A172 (cell line): ENCODE measurements at places on chromosomes 16 and 17. TPM values are rescaled to one million over a fixed set of nuclear protein-coding genes. Genes with fewer than 3 reads are reported as not detected.

GRCh38 chr17:83131401-83132011 lies 52.1 kb downstream of the METRNL start:
- no peak for DNase-seq

- no peak for DNase-seq
These were observed 130.3 kb downstream of the AXIN2 start for GRCh38 chr17:65431116-65431515.

- no peak for DNase-seq
These were observed 121.4 kb upstream of the WSCD1 start for GRCh38 chr17:5948811-5949210.

DNA sequence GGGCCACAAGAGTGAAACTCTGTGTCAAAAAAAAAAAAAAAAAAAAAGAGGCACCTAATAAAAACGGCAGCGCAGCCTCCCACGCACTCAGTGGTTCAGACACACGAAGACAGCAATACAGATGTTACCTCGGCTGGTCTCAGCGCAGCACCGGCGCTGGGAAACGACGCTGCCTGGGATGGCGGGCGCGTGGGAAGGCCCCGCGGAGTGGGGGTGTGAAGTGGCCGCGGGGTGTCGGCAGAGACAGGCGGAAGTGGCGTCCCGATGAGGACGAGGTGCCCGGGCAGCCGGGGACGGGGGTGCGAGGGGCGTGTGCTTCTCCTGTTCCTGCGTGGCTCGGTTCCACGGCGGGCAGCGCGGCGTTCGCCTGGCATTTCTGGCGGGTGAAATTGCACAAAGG lies 179.4 kb downstream of the BANP start:
- no peak for DNase-seq

SMG6 gene
- total RNA-seq: 15.1 and 21.4 TPM in 2 replicates

CDIP1 gene
- total RNA-seq: 8.5 and 9.8 TPM in 2 replicates

MT4 gene
- total RNA-seq: not detected in 2 replicates

RGS9 gene
- 0.28 and 2.0 TPM in 2 replicates for total RNA-seq

- DNase-seq: peak; percentile 98
These were observed 80.0 kb upstream of the HNF1B start for GRCh38 chr17:37824534-37825485.

DNA sequence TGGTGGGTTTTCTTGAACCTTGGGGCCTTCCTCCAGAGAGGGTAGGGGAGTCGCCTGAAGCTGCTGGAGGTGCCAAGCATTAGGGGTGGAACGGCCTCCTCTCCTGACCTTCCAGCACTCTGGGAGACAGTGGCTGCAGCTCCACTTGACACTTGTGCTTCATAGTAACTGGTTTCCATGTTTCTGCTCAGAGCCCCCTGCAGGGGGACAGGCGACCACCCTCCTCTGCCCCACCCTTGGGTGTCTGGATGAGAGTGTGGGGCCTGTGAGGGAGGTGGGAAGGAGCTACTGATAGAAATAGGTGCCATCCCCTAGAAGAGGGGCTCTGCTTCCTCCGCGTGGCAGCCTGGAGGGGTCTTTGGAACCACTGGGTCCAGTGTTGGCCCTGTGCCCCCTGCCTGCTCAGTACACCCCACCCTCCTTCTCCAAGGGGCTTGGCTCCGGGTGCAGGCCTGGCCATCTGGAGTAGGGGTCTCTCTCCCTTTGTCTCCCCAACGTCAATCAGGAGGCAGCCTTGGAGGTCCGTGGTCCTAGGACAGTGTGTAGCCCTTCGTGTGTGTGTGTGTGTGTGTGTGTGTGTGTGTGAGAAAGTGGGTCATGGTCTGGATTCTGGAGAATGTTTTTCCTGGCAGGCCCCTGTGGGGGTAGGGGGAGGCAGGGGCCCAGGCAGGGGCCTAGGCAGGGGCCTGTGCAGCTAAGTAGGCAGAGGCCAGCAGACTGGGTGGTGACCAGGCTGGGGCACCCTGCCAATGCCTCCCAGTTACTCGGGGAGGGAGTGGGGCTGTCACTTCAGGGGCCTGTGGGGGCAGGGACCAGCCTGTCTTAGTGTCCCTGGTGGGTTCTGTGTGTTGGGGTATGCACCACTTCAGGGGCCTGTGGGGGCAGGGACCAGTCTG lies 4.9 kb downstream of the LASP1 start:
- no peak for DNase-seq

DNA sequence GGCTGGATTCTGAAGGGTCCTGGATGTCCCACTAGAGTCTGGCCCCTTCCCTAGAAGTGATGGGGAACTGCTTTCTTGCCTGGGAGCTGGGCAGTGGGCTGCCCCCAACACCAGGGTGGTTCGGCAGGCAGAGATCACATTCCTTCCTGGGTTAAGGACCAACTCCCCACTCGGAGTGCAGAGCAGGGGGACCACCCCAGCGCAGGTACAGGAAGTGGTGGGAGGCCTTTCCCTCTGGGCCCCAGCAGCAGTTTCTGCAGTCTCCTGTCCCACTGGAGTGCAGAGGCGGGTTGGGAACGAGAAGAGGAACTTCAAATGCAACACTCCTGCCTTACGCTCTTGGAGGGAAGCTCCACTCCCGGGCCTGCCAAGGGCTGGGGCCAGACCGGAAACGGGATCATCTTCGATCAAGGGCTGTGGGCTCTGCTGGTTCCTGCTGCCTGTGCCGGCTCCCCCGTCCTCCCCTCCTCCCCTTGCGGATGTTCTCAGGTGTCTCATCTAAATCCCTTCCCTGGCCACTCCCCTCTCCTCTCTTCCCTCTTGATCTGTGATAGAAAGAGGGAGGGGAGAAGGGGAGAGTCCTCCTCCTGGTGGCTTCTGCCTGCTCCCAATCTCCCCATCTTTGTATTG lies 9.0 kb upstream of the NGFR start:
- no peak for DNase-seq

GRCh38 chr17:83013779-83014117 lies 65.7 kb upstream of the METRNL start:
- DNase-seq: no peak

RNF157 gene
- total RNA-seq: 7.0 and 8.3 TPM in 2 replicates

DNA sequence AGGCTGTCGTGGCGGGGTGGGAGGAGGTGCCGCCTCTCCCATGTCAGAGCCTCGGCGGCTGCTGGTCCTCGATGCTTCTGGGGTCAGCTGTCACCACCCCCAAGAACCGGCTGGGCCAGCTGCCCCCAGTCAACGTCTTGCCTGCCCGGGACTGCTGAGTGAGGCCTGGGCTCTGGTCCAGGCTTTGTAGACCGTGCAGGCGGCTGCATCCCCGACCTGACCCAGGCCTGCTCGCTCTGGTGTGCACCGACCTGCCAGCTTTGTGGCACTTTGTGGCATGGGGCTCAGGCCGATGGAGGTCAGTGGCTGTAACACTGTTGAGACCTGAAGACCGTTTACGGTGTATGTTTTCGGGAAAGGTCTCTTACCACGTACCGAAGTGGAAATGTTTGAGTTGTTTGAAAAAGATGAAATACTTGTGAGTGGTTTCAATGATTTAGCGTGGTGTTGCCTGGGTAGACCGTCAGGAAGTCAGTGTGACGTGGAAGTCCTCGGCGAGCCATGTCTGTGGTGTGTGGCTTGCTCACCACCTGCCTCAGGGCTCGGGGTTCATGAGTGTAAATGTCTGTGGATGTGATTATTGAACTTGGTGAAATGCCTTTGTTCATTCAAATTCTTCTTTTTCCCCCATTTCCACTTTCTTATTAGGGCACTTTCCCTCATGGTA lies 53.2 kb upstream of the ZNF750 start:
- DNase-seq: no peak

GRCh38 chr17:36092230-36092629 lies 2.3 kb upstream of the CCL3 start:
- DNase-seq: no peak

GRCh38 chr17:42311240-42312034 lies 23.1 kb downstream of the STAT5A start:
- no peak for DNase-seq

- no peak for DNase-seq
These were observed 102.4 kb upstream of the METRNL start for GRCh38 chr17:82976982-82977488.

HSPB9 gene
- not detected in 2 replicates for total RNA-seq

NACA2 gene
- not detected in 2 replicates for total RNA-seq

METTL9 gene
- 120 and 133 TPM in 2 replicates for total RNA-seq

ANKFY1 gene
- total RNA-seq: 16.5 and 21.3 TPM in 2 replicates

- DNase-seq: no peak
These were observed 673.6 kb downstream of the HS3ST4 start for GRCh38 chr16:26365161-26365940.

DNA sequence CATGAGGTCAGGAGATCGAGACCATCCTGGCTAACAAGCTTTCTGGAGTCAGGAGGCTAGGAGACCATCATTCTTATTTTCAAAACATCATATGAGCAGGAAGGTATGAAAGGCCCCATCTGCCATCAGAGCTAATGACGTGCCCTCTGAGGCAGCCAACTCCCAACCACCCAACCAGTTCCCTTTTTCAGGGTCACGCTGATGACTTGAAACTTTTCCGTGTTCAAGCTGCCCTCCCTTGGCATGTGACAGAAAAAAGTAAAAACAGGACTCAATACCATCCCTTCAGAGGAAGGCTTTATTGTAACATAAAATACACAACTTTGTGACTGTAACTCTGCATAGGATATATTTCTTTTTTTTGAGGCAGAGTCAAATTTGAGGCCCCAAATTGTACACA lies 4.6 kb upstream of the GHDC start:
- DNase-seq: no peak

GRCh38 chr16:78122774-78123315 lies 23.4 kb downstream of the WWOX start:
- peak; percentile 61 for DNase-seq

DNA sequence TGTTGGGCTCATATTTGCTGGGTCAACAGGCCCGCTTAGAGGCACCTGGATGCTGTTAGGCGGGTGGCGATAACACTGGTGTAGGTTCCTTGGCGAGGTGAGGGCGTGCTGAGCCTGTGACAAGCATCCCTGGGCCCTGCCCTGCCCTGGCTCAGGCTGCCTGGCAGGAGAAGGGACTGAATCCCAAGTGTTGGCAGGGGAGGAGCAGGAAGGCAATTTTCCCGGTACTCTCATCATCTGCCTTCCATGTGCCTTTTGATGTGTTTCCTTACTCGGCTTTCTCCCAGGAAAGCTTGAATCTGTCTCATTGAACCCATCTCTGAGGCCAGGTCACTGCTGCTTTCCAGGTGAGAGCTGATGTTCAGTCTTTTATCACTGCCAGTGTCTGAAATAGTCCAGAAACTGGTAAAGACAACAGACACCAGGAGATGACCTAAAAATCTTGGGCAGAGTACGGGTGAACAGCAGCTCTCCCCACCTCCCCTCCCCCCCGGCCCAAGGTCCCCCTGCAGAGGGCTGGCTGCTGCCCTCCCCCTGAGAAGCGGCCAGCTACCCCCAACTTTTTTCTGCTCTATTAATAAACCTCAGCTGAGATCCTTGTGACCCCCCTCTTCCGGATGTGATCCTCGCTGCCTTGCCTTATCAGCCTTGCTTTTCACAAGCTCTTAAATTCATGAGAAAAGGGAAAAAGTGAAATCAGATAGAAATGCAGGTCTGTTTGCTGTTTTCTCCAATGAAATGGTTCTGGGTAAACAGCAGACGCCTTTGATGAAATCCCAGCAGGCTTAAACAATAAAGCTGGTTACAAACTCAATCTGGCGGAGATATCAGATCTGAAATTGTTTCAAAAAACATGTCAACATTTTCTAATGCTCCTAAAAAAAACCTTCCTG lies 29.0 kb downstream of the RTN4RL1 start:
- no peak for DNase-seq

DNA sequence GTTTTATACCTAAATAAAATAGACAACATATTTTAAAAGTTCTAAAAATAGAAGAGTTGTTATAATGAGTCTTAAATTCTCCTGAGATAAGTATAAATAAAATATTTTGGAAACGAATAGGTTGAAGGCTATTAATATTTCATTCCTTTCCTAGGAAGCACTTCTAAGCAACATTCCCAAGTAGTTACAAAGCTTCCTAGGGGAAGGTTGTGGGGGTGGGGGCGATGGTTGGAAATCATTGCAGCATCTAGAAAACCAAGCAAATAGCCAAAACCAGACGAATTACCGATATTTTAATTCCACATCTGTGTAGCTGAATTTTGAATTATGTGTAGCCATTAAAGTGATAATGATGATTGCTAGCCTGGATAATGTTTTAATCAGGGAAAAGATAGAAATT lies 26.9 kb downstream of the PTRH2 start:
- DNase-seq: no peak

DNA sequence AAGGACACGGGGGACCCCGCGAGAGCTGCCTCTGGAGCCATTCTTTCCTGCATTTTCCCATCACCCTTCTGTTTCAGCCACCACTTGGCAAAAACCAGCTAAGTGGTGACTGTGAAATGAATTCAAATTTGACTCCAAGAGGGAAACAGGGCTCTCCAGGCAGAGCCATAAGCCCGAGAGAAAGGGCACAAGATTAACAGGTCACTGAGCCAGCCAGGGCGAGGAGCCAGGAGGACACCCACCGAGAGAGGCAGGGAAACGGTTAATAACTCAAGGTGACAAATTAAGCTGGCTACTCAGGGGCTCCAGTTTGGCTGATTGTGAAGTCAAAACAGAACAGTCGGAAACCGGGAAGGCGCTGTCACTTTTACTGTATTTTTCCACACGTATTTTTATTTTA lies 67.8 kb upstream of the SOX9 start:
- no peak for DNase-seq

PERCC1 gene
- total RNA-seq: not detected in 2 replicates

SEC14L1 gene
- 56.3 and 61.8 TPM in 2 replicates for total RNA-seq

DNA sequence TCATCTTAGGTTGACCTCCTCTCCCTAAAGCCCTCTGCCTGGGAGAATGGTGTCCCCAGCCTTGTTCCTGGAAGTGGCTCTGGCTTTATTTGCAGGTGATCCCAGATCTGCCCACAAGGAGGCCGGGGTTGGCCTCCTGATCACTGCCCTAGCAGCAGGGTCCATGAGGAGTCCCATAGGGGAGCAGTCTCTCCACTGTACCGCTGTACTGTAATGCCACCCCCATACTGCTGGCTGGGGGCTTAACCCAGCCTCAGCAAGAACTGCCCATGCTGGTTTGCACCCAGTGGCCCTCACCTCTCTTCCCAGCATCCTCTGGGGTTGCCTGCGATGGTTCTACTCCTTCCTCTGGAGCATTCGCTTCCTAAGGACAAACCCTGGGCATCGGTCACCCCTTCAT lies 39.1 kb downstream of the PSME3IP1 start:
- DNase-seq: no peak

DNA sequence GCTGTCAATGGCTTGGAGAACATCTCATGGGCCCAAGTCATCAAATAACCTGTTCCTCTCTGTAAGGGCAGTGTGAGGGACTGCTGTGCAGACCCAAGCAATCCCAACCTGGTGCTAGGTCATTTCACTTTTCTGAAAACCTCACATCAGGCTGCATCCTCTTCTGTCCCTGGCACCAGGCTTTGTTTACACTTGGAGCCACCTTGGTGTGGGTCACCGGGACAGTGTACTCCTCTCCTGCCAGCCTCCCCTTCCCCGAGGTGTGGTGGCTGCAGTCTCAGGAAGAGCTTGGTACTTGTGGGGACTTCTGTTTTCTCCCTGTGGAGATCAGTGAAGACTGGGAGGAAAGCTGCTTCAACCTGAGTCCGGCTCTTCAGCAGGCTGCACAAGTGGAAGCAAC lies 12.4 kb downstream of the SLC7A6OS start:
- no peak for DNase-seq
